ENCODE measurements at places on chromosomes 4 and X.

DNA sequence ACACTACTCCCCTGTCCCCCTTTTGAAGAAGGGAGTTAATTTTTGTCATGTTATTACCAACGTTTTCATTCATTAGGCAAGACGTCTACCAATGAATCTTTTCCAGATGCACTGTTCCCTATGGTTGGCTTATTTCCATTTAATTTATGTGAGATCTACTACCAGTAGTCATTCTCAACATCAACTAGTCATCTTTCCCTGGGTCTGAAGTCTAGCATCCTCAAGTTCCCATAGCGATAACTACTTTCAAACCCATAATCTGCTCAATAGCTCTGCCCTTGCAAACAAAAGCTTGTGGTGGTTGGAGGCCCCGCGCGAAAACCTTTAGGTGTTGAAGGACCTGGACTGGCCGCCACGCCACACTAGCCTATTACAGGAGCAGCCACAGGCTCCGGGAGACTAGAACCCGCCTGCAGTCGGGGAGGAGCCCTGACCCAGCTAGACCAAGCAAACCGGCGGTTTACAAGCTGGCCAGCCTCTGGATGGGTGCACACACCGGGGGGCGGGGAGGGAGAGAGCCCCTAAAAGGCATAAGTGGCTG lies 746 bp downstream of the PPAT start:
- DNase-seq = peak; percentile 70

DNA sequence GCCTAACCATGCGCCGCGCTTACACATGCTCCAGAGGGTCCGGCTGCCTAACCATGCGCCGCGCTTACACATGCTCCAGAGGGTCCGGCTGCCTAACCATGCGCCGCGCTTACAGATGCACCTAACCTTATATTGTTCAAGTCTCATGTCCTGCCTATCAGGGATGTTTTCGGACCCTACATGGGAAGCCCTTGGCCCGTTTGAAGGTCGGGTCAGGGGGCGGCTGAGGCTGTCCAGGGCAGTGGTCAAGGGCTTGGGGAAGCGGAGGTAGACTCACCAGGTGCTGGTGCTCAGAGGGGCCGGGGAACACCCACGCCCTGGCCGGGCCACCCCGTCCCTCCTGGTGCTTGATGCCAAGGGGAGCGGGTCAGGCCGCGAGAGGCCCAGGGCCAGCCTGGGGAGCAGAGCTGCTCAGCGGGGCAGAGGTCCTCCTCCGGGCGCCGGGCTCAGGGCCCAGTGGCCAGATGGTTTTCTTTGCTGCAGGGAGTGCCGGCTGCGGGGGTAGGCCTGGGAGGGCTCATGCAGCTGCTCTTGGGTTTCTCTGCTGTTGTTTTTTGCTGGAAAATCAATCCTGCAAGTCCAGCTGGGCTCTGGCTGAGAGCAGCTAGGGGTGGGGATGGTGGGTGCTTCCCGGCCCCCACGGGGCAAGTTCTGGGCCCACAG lies 35.4 kb upstream of the SPON2 start:
- peak; percentile 73 for DNase-seq

GRCh38 chr4:25811374-25811690 lies 51.5 kb downstream of the SEL1L3 start:
- no peak for DNase-seq

- no peak for DNase-seq
Measured at GRCh38 chr4:28723371-28723770, 1862.7 kb downstream of the STIM2 start.

DNA sequence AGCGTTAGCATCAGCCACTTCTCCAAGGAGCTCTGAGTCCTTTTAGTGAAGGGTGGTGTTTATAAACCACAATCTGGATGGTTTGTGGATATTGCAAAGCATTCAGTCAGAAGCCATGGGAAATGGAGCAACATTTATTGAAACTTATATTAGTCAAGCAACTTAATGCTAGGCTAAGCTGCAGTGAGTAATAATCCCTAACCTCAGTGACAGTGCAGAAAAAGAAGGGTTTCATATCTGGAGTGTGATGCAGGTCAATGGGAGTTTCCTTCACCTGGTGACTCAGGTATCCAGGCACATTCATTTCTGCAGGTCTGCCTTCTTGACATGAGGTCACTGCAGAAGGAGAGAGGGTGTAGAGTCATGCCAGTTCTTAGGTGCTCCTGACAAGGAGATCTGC lies 10.4 kb upstream of the DRD5 start:
- no peak for DNase-seq

DNA sequence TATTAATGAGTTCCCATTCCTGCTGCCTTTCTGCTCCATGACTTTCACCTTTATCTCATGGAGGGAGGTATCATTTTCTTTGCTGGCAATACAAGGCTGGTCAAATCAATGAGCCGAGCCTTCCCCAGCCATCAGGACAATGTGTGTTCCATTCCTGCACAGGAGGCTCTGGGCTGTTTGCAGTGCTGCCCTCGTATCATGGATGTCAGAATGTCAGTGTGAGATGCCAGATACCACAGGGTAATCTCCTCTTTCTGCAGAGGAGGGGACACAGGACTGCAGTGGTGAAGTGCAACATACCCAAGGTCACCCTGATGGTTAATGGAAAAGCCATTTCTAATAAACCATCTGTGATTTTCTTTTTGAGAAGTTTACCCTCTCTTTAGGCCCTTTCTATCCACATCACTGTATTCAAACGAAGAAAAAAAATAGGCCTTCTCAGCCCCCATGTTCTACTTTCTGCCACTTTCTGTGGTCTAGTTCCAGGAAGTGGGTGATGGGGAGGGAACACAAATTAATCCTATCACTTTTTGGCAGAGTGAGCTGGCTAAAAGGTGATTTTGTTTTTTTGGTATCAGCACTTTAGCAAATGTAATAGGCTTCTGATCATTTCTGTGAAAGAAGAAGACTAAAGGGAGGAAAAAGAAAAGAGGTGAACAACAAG lies 490.2 kb upstream of the BOD1L1 start:
- DNase-seq = no peak

GRCh38 chrX:153517946-153518834 lies 748 bp downstream of the ATP2B3 start:
- DNase-seq = no peak

GRCh38 chrX:49876750-49877149 lies 2.5 kb upstream of the USP27X start:
- DNase-seq = no peak

- no peak for DNase-seq
Measured at GRCh38 chr4:2685541-2685940, 70.6 kb downstream of the TNIP2 start.

GRCh38 chr4:183469936-183470335 lies 25.5 kb downstream of the CDKN2AIP start:
- DNase-seq = no peak

- DNase-seq = no peak
Measured at GRCh38 chr4:8736090-8736825, 135.4 kb downstream of the HMX1 start.

- no peak for DNase-seq
Measured at GRCh38 chrX:72169008-72169728, 12.4 kb upstream of the PIN4 start.

GRCh38 chrX:47209508-47210238 lies 8.8 kb upstream of the CDK16 start:
- no peak for DNase-seq

GRCh38 chr4:25022766-25023165 lies 8.0 kb downstream of the LGI2 start:
- no peak for DNase-seq

DNA sequence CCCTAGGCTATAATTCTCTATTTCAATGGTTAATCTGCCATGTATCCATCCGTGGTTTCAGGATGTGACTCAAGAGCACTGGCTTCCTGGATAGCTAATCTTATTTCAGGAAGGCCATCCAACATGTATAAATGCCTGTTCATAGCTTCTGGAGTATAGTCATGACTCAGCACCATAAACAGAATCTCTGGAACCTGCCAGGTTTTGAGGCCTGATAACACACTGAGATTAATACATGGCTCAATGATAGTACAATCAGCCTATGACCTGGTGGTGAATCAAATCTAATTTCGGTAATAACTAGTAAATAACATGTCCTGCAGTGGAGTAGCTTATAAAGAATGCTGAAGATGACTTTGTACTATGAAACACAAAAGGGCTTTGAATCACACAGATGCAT lies 5.7 kb upstream of the IL13RA2 start:
- no peak for DNase-seq

- peak; percentile 41 for DNase-seq
Measured at GRCh38 chrX:110795645-110796406, at the start of gene CHRDL1. CHRDL1 (minus strand) TSS chrX:110795817; CDS start chrX:110792181, 3,636 bp downstream.

DNA sequence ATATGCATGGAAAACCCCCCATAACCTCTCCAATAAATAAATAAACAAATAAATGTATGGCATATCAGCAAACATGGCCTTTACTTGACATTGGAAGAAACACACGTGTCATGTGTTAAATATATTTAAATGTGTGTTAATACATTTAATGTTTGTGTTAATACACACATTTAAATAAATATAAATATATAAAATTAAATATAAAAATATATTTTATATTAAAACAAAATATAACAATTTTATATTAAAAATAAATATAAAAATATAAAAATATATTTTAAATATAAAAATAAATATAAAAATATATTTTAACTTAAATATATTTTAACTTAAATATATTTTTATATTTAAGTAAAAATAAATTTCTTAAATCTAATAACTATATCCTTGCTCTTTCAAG lies 187.6 kb upstream of the CXXC4 start:
- DNase-seq = no peak
